ENCODE measurements at places on chromosomes 3 and 15. TPM values are rescaled to one million over a fixed set of nuclear protein-coding genes. Genes with fewer than 3 reads are reported as not detected.

DNA sequence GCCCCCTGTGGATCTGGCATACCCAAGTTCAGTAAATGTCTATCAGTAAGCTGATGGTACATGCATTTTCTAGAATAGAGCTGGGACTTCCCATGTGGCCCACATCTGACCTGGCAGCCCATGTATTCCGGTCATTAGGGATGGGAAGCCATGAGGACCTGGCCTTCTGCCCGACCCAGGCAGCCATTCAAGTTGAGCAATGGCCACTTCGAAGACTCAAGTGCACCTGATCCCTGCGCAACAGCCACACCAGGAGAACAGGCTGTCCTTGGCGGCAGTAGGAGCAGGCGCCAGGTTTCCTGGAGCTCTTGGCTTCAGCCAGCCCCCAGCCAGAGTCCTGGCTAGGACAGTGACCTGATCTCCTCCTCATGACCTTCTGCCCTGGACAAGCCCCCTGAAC, 14.6 kb downstream of the HEMK1 start:
- peak; percentile 96 for DNase-seq

Gene ATOSA
- 67.6 TPM for polyA plus RNA-seq

- no peak for DNase-seq
These were observed 830 bp downstream of the SEMA4B start for GRCh38 chr15:90201944-90202375.

DNA sequence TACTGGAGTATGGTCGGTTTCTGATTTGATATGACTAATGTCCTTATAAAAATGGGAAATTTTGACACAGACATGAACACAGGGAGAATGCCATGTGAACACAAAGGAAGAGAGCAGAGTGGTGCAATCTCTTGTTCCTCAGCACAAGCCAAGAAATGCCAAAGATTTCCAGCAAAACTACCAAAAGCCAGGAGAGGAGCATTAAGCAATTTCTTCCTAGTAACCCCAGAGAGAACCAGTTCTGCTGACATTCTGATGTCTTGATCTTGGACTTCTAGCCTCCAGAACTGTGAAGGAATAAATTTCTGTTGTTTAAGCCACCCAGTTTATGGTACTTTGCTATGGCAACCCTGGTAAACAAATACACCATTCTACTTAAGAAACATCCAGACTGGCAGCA, 227.8 kb upstream of the MRPL3 start:
- DNase-seq: no peak

- no peak for DNase-seq
These were observed 20.8 kb downstream of the NFKBIZ start for GRCh38 chr3:101870138-101870537.

Gene FAM98B
- polyA plus RNA-seq: 9.7 TPM

Gene RMDN3
- 30.9 TPM for polyA plus RNA-seq

GRCh38 chr3:85935171-85935570, 976.4 kb downstream of the CADM2 start:
- DNase-seq: no peak

Gene UROC1
- not detected for polyA plus RNA-seq

- no peak for DNase-seq
These were observed 104.5 kb downstream of the IL20RB start for GRCh38 chr3:137062250-137062649.

DNA sequence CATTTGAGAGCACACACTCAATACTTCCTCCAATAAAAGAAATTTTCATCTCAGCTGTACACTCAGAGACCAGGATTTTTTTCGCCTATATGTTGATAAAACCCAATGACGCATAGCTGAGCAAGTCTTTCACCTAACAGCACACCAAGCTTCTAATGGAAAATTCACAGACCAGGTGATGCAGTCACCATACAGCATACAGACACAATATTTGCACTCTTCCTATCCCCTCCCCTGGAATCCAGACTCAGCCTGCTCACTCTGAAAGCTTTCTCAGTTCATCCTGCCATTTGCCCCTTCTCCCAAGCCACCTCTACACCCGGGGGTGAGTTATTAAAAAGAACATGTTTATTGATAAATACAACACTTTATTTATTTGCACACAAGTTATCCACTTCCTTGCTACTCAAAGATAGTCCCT, 1.7 kb downstream of the TBC1D5 start:
- no peak for DNase-seq

DNA sequence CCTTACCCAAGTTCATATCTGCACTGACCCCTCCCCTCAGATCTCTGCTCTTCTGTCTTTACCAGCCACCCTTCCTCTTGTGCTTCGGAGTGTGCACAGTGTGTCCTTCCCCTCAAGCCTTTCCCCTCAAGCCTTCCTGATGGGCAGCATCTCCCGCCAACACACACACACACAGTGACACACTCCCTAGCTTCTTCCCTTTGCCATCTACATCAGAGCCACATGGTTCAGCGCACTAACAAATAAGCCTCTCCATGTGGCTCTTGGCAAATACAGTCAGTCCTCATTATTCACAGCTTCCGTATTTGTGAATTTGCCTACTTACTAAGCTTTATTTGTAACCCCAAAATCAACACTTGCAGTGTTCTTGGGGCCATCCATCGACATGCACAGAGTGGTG, 37.5 kb downstream of the SH3BP5 start:
- DNase-seq: no peak

GRCh38 chr15:77825252-77825542, 192.5 kb upstream of the LINGO1 start:
- DNase-seq: peak; percentile 20

GRCh38 chr3:74839566-74839965, 225.1 kb upstream of the CNTN3 start:
- no peak for DNase-seq

Gene CLDN1
- polyA plus RNA-seq: 0.35 TPM

Gene EIF4E3
- 10.3 TPM for polyA plus RNA-seq

DNA sequence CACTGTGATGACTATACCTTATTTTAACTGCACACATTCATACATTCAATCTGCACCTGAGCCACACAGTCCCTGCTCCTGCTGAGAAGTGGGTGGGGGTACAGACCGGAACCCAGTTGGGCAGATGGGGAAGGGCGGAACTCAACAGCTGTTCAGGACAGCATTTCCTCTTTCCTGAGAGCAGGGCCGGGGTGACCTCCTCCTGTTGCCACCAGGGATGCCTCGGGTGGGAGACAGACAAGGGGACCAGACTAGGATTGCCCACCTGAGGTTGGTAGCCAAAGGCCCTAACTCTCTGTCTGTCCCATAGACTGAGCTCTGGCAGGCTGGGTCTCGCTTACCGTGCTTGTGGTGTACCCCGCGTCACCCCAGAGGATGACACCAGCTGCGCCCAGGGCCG, 3.9 kb downstream of the HYAL2 start:
- DNase-seq: peak; percentile 15

Gene SLC28A1
- 0.34 TPM for polyA plus RNA-seq

GRCh38 chr3:125221831-125222230, 9.3 kb upstream of the SLC12A8 start:
- no peak for DNase-seq

GRCh38 chr3:71872256-71872655, 87.3 kb upstream of the PROK2 start:
- no peak for DNase-seq

GRCh38 chr3:105827959-105828358, 40.9 kb downstream of the CBLB start:
- no peak for DNase-seq

DNA sequence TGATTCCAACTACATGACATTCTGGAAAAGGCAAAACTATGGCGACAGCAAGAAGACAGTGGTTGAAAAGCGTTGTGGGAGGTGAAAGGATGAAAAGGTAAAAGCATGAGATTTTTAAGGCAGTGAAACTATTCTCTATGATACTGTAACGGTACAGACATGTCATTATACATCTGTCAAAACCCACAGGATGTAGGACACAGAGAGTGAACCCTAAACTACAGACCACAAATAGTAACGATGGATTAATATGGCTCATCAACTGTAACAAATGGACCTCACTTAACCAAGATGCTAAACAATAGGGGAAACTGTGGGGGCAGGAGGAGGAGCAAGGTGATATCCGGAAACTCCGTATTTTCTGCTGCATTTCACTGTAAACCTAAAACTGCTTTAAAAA, 39.1 kb downstream of the MYO9A start:
- no peak for DNase-seq

GRCh38 chr3:161043336-161044035, 61.7 kb downstream of the B3GALNT1 start:
- no peak for DNase-seq

- DNase-seq: no peak
These were observed 21.9 kb downstream of the TSC22D2 start for GRCh38 chr3:150429767-150430671.

GRCh38 chr3:6825524-6825923, 35.4 kb upstream of the GRM7 start:
- no peak for DNase-seq

- peak; percentile 61 for DNase-seq
These were observed 82.7 kb downstream of the ABHD5 start for GRCh38 chr3:43773273-43774094.

DNA sequence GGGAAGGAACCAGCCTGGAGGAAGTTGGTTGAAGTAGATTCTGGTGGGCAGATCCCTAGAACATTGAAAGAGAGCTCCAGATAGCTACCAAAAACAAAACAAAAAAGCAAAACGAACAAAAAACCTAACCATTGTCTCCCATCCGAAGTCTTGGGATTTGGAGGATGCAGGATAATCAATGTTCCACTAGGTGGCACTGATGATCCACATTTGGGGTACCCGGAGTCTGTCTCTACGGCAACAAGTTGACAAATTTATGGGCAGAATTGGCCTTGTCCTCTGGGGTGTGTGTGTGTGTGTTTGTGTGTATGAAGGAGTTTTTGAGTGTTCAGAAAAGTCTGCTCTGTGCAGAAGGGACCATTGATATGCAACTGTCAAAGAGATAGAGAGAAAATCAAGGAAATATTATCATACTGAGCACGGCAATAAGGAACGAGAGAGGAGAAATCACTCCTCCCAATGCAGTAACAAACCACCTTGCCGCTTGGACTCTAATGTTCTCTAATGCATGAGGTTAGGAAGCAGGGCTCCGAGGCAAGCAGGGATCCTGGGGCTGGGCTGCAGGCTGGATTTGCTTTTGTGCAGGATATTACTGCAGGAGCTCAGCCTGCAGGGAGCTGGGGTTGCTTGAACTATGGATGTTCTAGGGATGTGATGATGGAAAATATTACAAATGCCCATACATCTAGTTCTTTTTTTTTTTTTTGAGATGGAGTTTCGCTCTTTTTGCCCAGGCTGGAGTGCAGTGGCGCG, 59.8 kb upstream of the KLHL25 start:
- DNase-seq: no peak

DNA sequence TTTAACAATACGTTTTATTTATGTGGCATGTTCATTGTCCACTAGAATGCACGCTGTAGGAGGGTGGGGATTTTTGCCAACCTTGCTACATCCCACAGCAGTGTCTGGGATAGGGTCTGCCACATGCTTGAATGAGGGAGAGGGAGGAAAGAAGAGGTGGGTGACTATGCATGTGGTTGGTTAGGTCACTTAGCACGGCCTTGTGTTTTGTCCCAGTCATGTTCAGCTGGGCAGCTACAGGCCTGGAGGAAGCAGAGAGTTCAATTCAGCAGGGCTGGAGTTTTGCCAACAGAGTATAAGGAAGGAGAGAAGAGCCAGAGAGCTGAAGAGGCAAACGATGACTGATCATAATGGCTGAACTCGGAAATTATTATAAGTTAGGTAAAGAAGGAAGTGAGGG, 268.4 kb upstream of the NSMCE3 start:
- no peak for DNase-seq

Measured in psoas muscle (tissue), 8 donors.